Activated effector memory CD4-positive, alpha-beta T cell treated with Interleukin-2 at 50 U/mL for 16 hours (primary cell): ENCODE measurements at places on chromosomes 5 and 9.

- DNase-seq: no peak
These were observed at the start of gene CRB2 for GRCh38 chr9:123355761-123356431. Gene CRB2 (plus strand): TSS chr9:123356197. CDS start chr9:123356261, 64 bp downstream.

DNA sequence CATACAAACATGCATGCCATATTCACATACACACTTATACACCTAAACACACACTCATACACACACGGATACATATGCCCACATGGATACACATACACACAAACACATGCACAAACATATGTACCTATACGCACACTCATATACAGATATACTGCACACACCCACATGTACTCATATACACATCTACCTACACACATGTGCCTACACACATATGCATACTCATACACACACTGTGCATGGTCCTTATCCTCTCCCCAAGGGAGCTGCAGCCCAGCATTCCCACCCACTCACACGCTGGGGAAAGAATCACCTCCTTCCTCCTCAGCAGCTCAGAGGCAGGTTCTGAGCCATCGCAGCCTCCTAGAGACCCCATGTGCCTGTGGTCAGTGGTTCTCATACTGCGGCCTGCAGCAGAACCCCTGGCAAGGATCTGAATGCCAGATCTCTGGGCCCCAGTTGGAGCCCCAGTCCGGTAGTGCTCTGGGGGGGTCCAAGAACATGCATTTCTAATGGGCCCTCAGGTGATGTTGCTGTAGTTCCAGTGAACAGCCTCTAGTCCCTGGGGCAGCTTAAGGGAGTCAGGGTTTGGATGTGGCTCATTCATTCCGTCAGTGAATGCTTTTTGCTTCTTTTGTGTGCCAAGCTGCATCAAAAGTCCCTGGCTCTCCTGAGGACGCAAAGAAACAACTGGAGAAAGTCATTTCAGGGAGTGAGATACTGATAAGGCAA lies 39.0 kb downstream of the SEMA4D start:
- DNase-seq: no peak

- no peak for DNase-seq
These were observed 213.5 kb upstream of the TARS1 start for GRCh38 chr5:33227247-33227646.

GRCh38 chr9:137382444-137383080 lies 40.4 kb downstream of the EXD3 start:
- no peak for DNase-seq

DNA sequence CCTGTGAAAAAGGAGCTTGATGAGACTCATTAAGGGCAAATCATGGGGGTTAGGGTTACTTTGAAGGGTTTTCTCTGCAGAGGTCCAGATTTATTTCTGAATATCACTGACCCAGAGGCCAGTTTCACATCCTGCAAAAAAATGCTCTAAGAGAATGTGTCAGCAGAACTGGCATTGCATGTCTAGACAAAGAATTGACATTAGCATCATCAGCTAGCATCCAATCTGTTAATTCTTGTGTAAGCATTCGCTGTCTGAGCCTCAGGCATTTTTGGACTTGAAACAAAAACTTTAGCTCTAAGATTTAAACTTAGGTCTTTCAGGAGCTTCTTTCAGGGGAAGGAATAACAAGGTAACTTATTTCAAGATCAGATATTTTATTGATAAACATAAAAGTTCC lies 187.9 kb upstream of the ELL2 start:
- no peak for DNase-seq

DNA sequence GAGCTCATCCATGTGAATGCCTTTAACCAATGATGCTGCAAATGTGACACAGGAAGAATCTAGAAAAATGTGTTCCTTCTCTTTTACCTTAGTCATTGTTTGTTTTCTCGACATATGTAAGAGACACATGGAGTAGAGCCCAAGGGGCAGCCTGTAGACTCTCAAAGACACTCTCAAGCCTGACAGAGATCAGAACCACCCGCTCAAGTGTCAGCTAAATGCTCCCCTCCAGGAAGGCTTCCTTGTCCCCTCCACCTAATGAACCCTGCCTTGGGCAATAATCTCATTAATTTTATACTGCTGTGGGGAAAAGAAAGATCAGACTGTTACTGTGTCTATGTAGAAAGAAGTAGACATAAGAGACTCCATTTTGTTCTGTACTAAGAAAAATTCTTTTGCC lies 157.4 kb downstream of the MUSK start:
- no peak for DNase-seq

DNA sequence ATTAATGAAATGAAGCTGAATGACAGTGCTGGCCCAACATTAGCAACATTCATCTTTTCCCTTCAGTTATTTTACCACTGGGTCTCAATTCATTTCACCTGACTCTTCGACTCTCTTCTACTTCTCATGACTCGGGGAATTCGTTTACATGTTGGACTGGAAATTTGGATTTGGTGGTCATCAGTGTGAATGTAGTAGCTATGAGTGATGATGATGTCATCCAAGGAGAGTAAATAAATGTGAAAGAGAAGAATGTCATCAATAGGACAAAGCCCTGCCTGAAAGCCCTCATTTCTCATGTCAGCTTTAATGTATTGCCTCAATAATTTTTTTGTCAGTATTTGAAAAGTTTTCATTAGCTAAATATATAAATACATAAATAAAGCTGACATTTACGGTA lies 21.9 kb upstream of the CFAP95 start:
- DNase-seq: no peak

- DNase-seq: no peak
These were observed 73.3 kb downstream of the MYO10 start for GRCh38 chr5:16862777-16863176.

- no peak for DNase-seq
These were observed 71.4 kb downstream of the ADRB2 start for GRCh38 chr5:148897842-148898241.

GRCh38 chr5:58717303-58718007 lies 134.6 kb downstream of the RAB3C start:
- DNase-seq: no peak
